Stimulated activated CD4-positive, alpha-beta T cell treated with anti-CD3 and anti-CD28 coated beads, Interleukin-2, amount 100 ng/mL, for 48 hours (primary cell): ENCODE measurements at places on chromosomes 16 and 17.

DNA sequence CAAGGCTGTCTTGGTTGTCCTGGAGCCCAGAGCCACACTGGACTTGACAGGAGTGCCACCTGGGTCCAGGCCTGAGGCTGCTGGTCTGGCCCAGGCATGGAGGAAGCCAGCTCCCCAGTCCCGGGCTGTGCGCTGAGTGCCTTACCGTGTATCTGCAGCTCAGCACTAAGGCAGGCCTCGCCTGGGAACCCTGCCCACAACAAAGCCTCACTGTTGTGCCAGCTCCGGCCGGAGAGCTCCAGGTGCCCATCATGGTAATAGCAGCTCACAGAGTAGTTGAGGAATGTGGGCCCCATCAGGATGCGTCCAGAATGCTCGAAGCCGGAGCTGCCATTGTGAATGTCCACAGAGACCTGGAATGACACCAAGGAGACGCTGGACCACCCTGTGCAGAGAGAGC is 72.2 kb downstream of the RMI2 start:
- DNase-seq = no peak

DNA sequence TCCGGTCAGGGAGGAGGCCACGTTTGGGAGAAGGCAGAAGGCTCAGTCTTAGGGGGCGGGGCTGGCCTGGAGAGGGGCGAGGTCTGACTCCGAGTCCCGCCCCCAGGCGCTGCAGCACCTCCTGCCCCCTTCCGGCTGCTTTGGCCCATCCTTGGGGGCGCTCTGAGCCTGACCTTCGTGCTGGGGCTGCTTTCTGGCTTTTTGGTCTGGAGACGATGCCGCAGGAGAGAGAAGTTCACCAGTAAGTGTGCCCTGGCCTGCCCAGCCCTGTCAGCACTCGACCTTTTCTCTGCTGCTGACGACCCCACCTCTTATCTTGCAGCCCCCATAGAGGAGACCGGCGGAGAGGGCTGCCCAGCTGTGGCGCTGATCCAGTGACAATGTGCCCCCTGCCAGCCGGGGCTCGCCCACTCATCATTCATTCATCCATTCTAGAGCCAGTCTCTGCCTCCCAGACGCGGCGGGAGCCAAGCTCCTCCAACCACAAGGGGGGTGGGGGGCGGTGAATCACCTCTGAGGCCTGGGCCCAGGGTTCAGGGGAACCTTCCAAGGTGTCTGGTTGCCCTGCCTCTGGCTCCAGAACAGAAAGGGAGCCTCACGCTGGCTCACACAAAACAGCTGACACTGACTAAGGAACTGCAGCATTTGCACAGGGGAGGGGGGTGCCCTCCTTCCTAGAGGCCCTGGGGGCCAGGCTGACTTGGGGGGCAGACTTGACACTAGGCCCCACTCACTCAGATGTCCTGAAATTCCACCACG is 1.5 kb downstream of the TNFRSF12A start:
- DNase-seq = peak; percentile 76

DNA sequence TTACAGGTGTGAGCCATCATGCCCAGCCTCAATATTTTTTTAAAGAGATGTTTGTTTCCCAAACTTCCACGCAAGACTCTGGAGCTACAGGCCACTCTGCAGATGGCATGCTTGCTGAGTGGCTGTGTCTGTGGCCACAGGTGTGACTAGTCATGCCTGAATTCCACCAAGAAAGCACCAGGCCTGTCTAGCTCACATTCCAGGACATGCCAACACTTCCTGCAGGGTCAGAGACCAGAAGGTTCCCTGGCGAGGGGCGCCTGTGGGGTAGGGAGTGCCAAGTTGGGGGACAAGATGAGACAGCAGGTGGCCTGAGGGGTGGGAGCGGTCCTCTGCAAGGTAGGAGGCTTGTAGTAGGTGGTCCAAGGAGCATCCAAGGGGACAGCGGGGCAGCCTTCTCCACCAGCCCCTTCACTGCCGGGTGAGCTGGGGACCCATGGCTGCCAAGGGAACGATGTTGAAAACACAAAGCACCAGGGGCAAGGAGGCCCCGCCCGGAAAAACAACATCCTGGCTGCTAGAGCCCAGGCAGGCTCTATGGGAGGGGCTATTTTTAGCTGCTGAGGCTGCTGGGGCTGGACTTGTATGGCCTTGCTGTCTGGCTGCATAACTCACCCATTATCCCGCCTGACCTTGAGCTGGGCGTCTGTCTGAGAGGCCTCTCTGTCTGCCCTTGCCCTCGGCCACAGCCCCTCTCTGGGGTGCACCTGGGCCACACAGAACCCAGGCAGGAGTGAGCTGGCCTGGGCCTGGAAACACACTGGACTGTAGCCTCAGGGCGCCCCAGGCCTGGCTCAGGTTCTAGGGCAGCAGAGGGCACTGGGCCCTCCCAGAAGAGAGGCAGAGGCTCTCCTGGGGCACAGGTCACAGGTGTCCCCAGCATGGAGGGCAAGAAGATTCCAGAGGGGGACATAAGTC is 5.7 kb downstream of the TRIM47 start:
- DNase-seq = no peak

- DNase-seq = no peak
Measured at GRCh38 chr16:55534756-55535155, 25.9 kb downstream of the LPCAT2 start.

DNA sequence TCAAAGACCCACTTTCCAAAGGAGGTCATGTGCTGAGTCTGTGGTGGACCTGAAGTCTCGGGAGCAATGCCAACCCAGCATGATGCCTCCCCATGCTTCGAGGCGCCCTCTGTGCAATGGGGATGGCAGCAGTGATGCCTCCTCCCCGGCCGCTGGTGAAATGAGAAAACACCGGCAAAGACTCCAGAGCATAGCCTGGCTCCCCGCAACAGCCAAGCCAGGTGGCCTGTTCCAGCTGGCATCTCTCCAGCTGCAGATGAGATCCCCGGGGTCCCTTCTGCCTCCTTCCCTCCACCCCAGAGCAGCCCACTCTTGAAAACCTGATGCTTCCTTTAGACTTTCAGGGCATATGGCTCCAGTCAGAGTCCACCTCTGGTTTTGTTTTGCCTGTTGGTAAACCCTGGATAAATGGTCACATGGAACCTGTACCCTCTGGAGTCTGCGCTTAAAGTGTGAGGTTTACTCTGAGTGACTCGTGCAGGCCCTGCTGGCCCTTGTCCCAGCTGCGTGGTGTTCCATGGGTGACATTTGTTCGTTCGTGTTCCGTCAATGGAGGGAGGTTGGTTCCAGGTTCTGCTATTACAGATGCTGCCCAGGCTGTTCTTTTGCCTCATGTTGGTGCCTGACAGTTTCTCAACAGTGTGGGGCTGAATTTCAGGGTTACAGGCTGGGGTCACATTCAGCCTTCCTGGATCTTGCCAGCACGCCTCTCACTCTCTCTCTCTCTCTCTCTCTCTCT is 181.8 kb upstream of the CIBAR2 start:
- no peak for DNase-seq
